Activated T-cell treated with anti-CD3 and anti-CD28 coated beads, Interleukin-2, amount 50 U/mL, for 48 hours (primary cell): ENCODE measurements at places on chromosomes 11 and 22.

DNA sequence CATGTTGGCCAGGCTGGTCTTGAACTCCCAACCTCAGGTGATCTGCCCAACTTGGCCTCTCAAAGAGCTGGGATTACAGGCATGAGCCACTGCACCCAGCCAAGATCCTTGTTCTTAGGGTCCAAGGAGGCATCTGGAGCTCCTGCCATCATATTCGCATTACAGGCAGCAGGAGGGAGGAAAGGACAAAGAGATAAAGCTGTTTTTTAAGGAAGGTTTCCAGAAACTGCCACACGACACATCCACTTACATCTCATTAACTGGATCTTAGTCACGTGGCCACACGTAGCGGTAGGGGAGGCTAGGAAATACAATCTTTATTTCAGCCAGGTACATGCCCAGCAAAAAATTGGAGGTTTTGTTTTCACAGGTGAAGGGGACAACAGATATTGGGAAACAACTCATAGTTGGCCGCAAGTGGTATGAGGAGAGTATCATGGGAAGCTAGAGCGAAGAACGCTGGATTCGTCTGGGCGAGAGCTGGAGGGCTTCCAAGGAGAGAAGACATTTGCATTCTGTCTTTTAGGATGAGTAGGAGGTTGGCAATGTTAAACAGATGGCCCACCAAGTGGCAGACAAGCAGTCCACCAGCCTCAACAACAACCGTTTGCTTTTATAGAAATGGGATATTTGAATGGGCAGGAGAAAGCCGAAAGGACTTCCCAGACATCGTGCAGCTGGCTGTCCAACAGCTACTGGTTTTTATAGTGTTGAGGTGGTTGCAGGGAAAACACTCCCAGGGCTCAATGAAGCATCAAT, 39.2 kb upstream of the DMC1 start:
- DNase-seq = no peak

DNA sequence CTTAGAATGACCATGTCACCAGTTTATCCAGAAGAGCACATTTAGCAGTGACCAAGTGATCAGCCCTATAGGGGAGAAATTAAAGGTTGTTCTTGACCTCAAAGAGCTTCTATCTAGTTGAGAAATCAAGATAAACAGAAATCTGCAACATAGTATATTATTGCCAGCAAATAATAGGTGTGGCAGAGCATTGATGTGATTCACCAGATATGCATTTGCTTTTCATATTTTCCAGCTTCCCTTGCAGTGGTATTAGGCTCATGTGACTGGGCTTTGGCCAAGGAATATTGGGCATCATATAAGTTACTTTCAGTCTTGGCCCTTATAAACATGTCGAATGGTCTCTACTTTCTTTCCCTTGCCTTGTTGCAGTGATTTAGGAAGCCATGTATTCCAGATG, 34.5 kb downstream of the COMMD9 start:
- no peak for DNase-seq

DNA sequence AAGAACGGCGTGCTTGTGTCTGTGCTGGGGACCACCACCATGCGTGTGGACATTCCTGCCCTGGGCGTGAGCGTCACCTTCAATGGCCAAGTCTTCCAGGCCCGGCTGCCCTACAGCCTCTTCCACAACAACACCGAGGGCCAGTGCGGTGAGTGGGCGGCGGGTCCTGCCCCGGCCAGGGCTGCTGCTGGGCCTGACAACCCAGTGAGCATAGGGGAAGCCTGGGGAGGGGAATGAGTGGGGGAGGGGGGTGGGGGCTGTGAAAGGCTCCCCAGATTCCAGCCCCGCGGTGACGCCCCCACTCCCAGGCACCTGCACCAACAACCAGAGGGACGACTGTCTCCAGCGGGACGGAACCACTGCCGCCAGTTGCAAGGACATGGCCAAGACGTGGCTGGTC, 31.9 kb downstream of the MUC5B start:
- DNase-seq = no peak

DNA sequence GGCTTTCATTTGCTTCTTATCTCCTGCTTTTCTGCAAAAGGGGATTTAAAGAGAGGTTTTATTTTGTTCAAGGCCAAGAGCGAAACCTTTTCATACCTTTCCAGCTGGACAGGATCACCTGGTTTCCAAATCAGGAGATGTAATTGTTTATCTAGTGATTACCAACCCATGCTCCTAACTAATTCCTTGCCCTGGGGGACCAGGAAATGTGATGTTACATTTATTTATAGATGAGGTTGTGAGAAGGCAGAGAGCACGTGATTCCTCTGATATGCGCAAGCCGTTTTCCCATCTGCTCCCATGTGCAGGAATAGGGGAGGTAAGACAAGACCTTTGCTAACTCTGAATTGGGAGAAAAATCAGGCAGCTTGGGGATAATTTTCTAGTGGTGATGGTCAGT, 507.2 kb upstream of the LARGE1 start:
- DNase-seq = no peak

DNA sequence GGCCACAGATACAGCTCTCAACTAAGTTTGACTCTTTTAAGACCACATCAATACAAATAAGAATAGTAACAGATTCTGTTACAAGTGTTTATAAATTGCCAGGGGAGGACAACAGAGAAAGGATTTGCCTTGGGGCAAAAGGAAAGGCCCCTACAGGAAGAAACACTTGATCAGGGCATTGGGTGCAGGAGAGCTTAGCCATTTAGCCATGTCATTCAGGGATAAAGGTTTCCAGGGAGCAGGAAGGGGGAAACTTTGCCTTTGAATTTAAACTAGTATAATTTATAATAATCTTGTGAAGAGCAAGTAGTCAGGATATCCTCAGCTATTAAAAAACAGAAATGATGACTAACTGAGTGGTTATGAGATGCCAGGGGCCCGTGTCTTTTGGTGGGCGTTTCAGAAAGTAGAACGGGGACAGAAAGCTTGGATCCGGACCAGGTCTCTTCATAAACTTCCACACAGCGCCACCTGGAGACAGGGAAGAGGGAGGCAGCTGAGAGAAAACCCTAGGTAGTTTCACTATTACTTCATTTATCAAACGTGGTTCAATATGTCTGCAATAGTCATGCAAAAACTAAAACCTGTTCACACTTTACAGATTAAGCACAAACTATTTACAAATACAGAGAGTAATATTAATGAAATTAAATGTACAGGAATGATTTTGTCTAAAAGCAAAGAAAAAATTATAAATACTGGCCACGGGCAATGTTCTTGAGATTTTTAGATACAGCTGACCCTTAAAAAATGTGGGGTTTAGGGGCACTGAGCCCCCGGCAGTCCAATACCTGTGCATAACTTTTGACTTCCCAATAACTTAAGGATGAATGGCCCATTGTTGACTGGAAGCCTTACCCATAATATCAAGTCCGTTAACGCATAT, 11.0 kb upstream of the SLC5A4 start:
- peak; percentile 82 for DNase-seq

- no peak for DNase-seq
Measured at GRCh38 chr11:33191467-33191866, 30.2 kb upstream of the CSTF3 start.

DNA sequence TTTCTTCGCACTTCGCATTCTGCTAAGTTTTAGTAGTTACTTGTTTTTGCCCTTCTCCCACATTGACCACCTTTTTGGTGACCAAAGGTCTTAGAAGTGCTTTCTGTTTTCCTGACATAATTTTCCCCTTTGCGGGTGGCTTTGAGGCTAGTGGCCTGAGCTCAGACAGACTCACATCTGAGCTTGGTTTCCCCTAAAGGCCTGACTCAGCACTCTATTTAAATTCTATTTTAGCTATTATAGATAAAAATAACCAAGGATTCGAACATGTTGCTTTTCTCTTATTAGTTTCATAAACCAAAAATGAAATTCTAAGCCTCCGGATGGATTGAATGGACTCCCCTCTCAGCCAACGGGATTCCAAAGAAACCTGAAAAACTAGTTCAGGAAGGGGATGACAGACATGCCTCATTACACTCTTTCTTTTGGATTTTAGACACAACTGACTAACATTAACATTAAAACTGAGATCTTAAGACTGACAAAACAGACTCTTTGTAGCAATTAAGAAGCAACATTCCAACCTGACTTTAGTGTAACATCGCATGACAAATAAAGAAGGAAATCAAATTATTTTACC, 258.5 kb downstream of the LUZP2 start:
- no peak for DNase-seq

GRCh38 chr11:69669486-69669885, 5.7 kb downstream of the LTO1 start:
- no peak for DNase-seq

DNA sequence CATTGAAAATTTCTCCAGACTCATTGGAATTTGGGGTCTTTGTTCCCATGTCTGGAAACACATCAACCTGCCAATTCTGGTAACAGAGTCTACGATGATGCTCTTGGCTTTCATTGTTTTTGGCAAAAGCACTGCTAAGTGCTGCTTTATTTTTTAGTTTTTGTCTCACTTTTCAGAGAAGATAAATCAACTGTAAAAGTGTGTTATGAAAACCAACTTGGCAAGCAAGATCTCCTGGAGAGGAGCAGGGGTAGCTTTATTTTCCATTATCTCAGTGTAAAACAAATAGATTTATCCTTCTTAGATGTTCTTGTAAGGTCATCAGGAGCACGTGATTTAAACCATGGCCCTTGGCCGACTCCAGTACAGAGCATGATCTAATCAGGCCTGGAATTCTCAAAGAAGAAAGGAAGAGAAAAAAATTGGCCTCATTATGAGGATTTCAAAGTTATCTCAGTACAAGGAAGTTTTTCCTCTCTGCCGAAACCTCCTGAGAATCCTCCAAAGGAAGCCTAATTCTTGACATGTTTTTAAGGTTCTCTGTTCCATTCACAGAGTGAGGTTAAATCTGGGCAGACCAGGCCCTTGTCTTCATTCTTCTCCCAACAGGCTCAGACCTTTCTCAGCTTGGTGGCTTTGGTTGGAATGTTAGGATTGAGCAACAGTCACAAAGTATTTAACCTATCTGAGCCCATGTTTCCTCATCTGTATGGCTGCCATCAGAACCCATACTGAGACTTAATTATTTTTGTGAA, 16.4 kb upstream of the PAMR1 start:
- no peak for DNase-seq

DNA sequence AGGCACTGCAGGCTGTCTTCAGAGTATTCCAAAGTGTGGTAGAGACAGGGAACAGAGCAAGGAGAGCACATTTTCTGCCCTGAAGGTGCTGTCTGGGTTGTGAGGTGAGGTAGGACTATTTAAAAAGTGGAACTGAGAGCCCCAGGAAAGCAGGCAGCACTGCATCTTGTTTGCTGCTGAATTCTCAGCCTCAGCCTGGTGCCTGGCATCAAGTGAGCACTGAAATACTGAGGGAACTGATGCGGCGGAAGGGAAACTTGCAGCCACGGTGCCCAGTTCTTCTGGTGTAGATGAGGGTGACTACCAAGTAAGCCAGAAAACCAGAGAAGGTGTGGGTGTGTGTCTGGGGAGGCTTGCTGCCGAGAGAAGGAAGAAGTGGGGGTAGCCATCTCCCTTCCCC, 59.5 kb downstream of the TNRC6B start:
- peak; percentile 54 for DNase-seq

- no peak for DNase-seq
Measured at GRCh38 chr11:134932761-134933160, 520.7 kb upstream of the B3GAT1 start.

DNA sequence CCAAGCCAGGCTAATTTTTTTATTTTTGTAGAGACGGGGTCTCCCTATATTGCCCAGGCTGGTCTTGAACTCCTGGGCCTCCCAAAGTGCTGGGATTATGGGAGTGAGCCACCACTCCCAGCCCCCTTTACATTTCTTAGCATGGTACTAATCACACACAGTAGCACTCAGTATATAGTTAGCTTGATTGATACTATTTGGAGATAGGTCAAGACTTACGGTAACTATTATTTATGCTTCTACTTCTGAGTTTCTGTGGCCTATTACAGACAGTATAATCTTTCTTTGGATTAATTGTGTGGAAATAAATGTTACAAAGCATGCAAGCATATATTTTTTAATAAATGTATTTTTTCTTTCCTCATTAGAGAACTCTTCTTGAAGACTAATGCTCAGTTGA, 192.2 kb downstream of the UVRAG start:
- DNase-seq = no peak

GRCh38 chr11:13949876-13950275, 12.6 kb upstream of the SPON1 start:
- DNase-seq = no peak

- DNase-seq = no peak
Measured at GRCh38 chr11:3903207-3903896, 47.9 kb downstream of the STIM1 start.
